ENCODE measurements at places on chromosomes 6 and 20. TPM values are rescaled to one million over a fixed set of nuclear protein-coding genes. Genes with fewer than 3 reads are reported as not detected.

Gene BTN1A1
- total RNA-seq = not detected

Gene REPS1
- total RNA-seq = 19.5 TPM

- no peak overlapping the region for H3K27ac ChIP-seq
- no peak overlapping the region for H3K4me3 ChIP-seq
- no peaks in the 10 kb centered on the region for H3K27me3 ChIP-seq
- no peak for DNase-seq
- no peaks in the 10 kb centered on the region for H3K36me3 ChIP-seq
These were observed 13.8 kb upstream of the TFB1M start for GRCh38 chr6:155328074-155328538.

- H3K36me3 ChIP-seq = no peaks in the 10 kb centered on the region
- no peak overlapping the region for H3K4me3 ChIP-seq
- H3K27ac ChIP-seq = no peak overlapping the region
- H3K4me1 ChIP-seq = peaks cover 6% of the 10 kb centered on the region
These were observed 104.1 kb downstream of the BCKDHB start for GRCh38 chr6:80210618-80211017.

DNA sequence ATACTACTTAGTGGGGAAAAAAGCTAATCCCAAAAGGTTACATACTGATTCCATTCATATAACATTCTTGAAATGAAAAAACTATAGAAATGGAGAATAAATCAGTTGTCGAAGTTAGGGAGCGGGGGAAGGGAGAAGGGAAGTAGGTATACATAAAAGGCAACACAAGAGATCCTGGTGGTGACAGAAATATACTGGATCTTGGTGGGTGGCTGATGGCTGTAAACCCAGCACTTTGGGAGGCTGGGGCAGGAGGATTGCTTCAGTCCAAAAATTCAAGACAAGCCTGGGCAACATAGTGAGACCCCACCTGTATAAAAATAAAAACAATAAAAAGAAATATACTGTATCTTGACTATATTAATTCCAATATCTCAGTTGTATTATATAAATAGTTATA lies 105.7 kb upstream of the LGSN start:
- H3K36me3 ChIP-seq = no peaks in the 10 kb centered on the region
- DNase-seq = no peak
- H3K27ac ChIP-seq = no peak overlapping the region
- H3K4me3 ChIP-seq = no peak overlapping the region
- no peaks in the 10 kb centered on the region for H3K27me3 ChIP-seq

- no peak for DNase-seq
- H3K27ac ChIP-seq = no peak overlapping the region
- no peak overlapping the region for H3K4me3 ChIP-seq
- no peaks in the 10 kb centered on the region for H3K4me1 ChIP-seq
- H3K27me3 ChIP-seq = no peaks in the 10 kb centered on the region
These were observed 8.6 kb upstream of the IP6K3 start for GRCh38 chr6:33755070-33755869.

- H3K27ac ChIP-seq = peak within 1 kb of the TSS; percentile 85
- DNase-seq = peak; percentile 82
- no peaks in the 10 kb centered on the region for H3K27me3 ChIP-seq
- H3K36me3 ChIP-seq = no peaks in the 10 kb centered on the region
- peak within 1 kb of the TSS; percentile 3 for H3K4me3 ChIP-seq
These were observed at the start of gene BFSP1 for GRCh38 chr20:17530716-17531664. BFSP1 (minus strand) TSS chr20:17531379; CDS start chr20:17531329, 50 bp downstream.

DNA sequence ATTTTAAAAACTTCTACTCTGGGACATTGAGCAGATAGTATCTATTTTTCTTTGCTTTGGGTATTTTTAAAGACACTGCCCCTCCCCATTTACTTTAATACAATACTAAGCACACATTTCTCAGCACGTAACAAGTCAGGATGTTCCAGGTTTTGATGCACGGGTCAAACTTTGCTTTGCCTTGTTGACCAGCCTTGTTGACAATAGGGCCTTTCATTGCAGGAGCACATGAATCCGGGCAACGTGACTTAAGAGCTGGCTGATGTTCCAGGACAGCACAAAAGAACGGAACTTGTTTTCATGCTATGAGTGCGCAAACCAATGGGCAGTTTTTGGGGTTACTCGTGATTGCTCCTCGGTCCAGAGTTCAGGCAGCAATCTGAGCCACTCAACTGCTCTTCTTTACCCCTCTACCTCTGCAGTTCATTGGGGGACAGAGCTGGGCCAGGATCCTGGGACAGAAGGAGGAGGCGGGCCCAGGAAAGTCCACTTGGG lies 78.6 kb upstream of the SLC22A16 start:
- no peak overlapping the region for H3K27ac ChIP-seq
- no peaks in the 10 kb centered on the region for H3K27me3 ChIP-seq
- DNase-seq = no peak

DNA sequence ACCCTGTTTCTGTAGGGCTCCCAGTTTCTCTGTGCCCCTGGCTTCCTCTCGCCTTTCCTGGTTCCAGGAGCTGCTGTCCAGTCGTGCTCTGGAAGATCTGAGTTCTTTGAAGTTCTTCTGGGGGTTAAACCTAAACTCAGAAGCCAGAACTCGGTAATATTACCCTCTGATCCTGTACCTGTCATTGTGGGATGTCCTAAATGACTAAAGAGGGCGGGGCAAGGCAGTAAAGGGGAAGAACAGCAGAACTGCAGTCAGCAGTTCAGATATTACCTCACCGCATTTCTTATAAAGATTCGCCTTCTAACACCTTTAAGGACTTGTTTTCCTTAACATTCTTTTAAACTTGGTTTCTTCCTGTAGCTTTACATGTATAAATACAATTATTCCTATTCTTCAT lies 63.9 kb downstream of the FAM120B start:
- H3K27ac ChIP-seq = no peak overlapping the region
- no peaks in the 10 kb centered on the region for H3K27me3 ChIP-seq
- H3K4me1 ChIP-seq = peaks cover 8% of the 10 kb centered on the region

DNA sequence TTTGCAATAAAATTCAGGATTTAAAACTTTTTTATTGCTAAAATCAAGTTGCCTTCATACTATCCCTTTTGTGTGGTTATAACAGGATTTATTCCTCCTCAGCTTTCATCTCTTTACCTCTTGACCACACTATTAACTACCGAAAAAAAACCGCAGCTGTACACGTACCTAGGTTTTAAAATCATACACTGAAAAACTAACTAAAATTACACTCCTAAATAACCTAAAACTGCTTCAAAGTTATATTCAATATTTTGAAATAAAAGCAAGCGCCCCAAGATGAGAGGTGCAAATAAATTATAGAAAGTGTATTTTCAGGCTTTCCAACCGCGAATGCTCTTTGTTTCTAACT lies 1.4 kb downstream of the MPC1 start:
- H3K27ac ChIP-seq = peak overlapping the region; percentile 94
- no peaks in the 10 kb centered on the region for H3K36me3 ChIP-seq
- no peak for DNase-seq

GRCh38 chr6:56742122-56742791 lies 99.6 kb upstream of the DST start:
- no peaks in the 10 kb centered on the region for H3K4me1 ChIP-seq

GRCh38 chr6:13908955-13909381 lies 15.8 kb upstream of the RNF182 start:
- no peak overlapping the region for H3K27ac ChIP-seq
- H3K4me1 ChIP-seq = no peaks in the 10 kb centered on the region
- no peaks in the 10 kb centered on the region for H3K36me3 ChIP-seq
- H3K27me3 ChIP-seq = no peaks in the 10 kb centered on the region

DNA sequence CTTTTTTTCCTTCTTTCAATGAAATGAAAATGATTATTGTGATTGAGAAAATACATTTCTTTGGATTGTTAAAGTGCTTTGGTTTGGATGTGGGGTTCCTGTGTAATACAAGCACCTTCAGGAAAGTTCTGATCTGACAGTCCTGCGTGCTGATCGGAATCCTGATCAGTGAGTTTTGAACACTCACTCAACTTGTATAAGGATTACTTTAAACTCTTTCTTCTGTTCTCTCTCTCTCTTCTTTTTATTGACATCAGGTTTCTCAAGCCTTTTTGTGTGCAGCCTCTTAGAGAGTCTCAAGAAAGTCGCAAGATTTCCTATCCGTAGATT lies 710 bp downstream of the TINAG start:
- H3K27ac ChIP-seq = no peak overlapping the region
- H3K36me3 ChIP-seq = no peaks in the 10 kb centered on the region
- no peaks in the 10 kb centered on the region for H3K27me3 ChIP-seq
- H3K4me1 ChIP-seq = no peaks in the 10 kb centered on the region
- no peak for DNase-seq
- no peak overlapping the region for H3K4me3 ChIP-seq

GRCh38 chr20:62365814-62366369 lies 1.2 kb downstream of the LAMA5 start:
- peak; percentile 56 for DNase-seq
- peaks cover 89% of the 10 kb centered on the region for H3K4me1 ChIP-seq
- H3K27me3 ChIP-seq = no peaks in the 10 kb centered on the region
- no peak overlapping the region for H3K4me3 ChIP-seq
- peak overlapping the region; percentile 88 for H3K27ac ChIP-seq
- H3K36me3 ChIP-seq = no peaks in the 10 kb centered on the region
